Kidney epithelial cell (primary cell): ENCODE measurements at places on chromosomes 6 and 20.

- DNase-seq, result no peak
These were observed 22.8 kb downstream of the BACH2 start for GRCh38 chr6:90273863-90274262.

DNA sequence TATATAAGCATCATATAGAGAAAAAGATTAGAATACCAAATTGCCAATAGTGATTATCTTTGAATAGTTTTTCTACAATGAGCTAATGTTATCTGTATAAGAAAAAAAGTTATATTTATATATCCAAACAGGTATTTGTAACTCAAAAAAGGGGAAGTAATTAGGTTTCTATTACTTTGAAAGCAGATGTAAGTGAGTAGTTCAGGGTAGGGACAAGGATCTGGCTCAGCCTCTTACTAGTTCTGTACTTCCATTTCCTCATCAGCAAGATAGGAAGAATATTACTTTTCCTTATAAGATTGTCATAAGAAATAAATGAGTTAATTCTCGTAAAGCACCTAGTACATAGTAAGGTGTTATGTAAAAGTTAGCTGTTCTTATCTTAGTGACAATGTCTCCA, 32.2 kb downstream of the AHI1 start:
- DNase-seq, result no peak

GRCh38 chr6:33434961-33435360, 15.1 kb downstream of the SYNGAP1 start:
- no peak for DNase-seq

GRCh38 chr6:159098636-159099106, 53.9 kb upstream of the TAGAP start:
- peak; percentile 28 for DNase-seq

DNA sequence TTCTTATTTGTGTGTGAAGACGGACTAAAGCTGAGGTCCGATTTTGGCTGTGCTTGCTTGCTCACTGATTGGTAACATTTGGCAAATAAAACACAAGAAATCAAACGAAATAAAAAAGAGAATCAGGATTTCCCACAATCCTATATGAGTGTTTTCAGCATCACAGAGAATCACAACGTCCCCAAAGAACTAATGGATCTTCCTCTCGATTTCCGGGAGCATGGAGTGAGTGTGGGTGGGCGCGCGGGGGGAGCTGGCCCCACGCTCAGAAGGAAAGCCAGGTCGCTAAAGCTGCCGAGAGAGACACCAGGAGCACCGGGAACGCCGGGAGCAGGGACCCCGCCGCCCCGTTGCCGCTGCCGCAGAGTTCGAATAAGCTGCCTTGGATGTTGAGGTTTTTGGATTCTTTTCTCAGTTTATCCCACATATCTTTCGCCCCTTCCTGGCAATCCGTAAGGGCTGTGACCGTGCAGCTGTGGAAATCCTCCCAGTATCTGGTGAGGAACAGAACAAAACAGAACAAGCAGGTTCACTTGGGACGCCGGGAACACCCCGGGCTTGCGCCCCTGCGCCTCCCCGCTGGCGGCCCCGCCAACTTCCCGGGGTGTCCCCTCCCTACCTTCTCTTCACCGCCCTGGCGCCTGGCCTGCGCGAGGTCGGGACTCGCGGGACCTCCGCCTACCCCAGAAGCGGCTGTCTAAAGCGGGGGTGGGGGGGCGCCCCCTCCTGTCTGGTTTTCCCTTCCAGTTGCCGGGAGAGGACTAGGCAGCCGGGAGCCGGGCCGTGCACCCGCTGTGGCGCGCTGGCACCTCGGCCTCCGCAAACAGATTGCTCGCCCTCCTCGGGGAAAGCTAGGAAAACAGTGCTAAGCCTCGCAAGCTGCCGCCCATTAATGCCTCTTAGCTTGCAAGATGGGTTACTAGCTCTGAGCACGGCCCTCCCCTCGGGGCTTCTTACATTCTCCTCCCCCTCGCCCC, 7.7 kb downstream of the NRN1 start:
- no peak for DNase-seq

GRCh38 chr6:74942130-74942529, 263.7 kb downstream of the COL12A1 start:
- DNase-seq, result no peak
